Activated CD8-positive, alpha-beta memory T cell treated with anti-CD3 and anti-CD28 coated beads, Interleukin-2, amount 50 U/mL, for 4 hours (primary cell): ENCODE measurements at places on chromosomes 11 and 22.

- DNase-seq, result no peak
Measured at GRCh38 chr11:99383648-99384245, 363.0 kb downstream of the CNTN5 start.

DNA sequence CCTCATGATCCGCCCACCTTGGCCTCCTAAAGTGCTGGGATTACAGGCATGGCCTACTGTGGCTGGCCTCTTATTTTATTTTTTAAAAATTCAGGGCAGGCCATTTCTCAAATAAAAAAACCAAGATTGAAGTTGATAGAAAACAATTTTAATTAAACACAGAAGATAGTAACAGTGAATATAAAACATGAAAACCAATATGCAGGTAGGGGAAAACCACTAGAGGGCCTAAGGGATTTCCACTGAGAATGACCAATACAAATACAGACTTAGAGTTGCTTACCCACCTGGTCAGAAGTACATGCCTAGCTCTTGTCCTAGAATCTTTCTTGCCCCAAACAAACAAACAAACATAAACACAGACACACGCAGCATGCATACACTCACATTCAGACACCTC, 1.7 kb upstream of the RTCB start:
- no peak for DNase-seq

GRCh38 chr11:120929090-120929489, 94.8 kb upstream of the TBCEL start:
- no peak for DNase-seq

DNA sequence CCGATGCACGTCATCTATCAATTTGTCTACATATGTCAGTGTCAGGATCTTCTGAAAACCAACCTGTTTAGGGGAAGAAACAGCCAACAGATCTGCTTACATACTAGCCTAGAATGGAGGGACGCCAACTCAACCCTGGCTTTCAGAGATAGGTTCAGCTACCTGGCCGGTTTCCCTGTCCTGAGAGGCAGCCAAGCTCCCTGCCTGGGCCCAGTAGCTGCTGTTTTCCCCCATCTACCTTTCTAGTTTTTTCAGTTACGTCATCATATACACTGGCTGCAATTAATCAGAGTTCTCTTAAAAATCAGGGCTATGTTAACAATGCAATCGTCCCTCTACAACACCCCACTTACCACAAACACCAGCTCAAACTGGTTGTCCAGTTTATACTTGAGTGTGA, 1.0 kb downstream of the SRPRA start:
- DNase-seq, result no peak

DNA sequence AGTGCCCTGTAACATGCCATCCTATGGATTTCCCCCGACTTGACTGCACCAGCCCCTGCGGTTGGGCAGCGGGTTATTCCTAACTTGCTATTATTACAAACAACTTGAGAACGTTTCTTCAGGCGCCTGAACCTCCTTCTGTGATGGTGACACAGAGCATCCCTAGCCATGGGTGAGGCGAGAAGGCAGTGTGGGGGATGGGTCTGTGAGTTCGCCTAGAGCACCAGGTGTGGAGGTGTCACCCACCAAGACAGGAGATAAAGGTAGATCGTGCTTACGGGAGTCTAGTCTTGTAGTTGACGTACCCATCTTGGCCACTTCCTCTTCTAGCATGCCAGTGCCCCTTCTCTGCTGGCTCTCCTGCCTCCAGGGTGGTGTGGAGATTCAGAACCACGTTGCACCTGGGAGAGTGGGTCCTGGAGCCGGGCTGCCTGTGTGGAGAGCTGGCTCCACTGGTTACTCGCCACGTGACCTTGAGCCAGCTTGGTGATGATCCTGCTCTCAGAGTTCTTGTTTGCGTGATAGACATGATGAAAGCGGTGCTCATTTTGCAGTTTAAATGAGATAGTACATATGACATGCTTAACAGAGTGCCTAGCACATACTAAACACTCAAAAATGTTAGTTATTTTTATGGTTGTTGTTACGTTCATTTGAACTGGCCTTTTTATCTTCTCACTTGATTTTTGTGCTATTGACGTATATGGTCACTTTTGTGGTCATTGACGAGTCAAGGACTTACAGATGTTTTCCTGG, 37.8 kb downstream of the TBC1D22A start:
- no peak for DNase-seq

GRCh38 chr22:45786726-45787125, 115.1 kb downstream of the ATXN10 start:
- no peak for DNase-seq

DNA sequence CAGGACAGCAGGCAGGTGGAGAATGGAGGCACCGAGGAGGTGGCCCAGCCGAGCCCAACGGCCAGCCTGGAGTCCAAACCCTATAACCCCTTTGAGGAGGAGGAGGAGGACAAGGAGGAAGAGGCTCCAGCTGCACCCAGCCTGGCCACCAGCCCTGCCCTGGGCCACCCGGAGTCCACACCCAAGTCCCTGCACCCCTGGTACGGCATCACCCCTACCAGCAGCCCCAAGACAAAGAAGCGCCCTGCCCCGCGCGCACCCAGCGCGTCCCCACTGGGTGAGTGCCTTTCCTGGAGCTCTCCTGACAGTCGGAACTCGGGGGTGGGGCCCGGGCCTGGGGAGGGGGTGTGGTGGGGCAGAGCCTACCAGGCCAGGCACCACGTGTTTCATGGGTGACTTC, 19.7 kb downstream of the MICALL1 start:
- no peak for DNase-seq

DNA sequence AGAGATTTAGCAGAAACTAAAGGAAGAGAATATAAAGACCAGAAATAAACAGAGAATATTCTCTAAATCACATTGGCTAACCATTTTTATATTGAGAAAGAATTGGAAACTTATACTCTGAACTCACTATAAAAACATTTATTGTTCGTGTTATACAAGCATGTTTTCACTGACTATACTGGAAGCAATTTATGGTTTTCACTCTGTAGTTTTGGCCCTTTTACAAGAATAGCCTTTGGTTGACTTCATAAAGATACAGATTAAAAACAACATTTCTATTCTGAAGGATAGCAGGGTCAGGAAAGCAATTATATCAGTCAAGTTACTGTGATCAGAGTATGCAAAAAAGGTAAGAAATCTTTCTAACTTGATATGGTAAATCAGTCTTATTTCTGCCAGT, 965.7 kb upstream of the FAT3 start:
- no peak for DNase-seq

GRCh38 chr22:32574411-32574810, 99.8 kb downstream of the FBXO7 start:
- DNase-seq, result no peak

GRCh38 chr11:80282643-80283042, 841.8 kb upstream of the TENM4 start:
- no peak for DNase-seq

DNA sequence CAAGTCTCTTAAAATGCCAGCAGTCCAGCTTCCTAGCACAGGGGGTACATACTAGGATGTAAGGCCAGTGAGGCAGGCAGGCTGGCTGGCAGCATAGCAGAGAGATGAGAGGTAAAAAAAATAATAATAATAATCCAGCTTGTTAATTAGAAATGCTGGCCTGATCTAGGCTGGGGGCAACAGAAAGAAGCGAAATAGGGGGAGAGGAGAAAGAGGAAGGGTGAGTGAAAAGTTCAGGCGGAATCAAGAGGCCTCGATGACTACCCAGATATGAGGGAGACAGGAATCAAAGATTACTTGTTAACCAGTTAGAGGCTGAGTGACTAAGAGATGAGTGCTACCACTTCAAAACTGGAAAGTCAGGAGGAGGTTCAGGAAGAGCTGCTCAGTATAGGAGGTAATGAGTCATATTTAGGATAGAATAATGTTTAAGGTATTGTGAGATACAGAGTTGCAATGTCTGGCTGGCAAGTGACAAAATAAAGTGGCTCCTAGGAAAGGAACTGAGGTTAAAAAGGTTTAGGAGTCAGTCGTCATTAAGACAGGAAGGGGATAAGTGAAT, 2.8 kb downstream of the ALKBH8 start:
- DNase-seq, result no peak

DNA sequence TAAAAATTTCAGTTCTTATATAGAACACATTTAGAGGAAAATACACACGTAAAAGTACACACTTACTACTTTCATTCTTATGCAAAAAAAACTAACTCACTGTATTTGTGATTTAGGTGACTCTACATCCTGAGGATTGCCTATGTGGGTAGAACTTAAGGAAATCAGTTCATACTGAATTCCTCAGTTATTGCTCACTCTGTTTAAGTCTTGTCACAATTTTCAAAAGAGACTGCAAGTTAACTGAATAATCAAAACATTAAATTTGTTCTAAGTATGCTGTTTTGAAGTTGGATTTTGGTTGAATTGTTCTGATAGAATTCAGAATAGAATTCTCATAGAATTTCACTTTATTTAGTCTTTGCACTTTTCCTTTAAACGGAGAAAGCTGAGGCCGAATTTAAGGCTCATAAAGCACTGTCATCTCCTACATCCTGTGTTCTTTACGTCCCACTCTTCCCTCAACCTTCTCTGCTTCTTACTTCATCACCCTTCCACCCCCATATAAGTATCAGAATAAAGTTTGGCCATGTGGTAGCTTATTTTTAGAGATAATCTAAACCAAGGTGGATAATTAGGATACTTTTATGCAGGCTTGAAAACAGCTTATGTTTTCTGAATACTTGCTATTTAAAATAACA, 59.8 kb downstream of the APOL5 start:
- no peak for DNase-seq

DNA sequence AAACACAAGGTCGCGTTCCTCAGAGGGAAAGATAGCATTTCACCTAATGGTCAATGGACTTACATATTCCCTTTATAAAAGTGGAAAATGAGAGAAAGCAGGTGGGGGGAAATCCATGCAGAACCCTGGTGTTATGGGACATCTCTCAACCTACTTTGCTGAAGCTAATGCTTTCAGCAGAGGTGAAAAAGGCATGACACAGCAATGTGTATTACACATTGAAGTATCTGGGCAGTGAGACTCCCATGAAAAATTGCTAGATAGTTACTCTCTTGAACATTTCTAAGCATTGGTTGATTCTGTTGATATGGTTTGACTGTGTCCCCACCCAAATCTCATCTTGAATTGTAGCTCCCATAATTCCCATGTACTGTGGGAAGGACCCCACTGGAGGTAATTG, 60.0 kb upstream of the PICALM start:
- DNase-seq, result no peak

GRCh38 chr11:56474729-56475235, 1.6 kb upstream of the OR5M3 start:
- DNase-seq, result no peak

DNA sequence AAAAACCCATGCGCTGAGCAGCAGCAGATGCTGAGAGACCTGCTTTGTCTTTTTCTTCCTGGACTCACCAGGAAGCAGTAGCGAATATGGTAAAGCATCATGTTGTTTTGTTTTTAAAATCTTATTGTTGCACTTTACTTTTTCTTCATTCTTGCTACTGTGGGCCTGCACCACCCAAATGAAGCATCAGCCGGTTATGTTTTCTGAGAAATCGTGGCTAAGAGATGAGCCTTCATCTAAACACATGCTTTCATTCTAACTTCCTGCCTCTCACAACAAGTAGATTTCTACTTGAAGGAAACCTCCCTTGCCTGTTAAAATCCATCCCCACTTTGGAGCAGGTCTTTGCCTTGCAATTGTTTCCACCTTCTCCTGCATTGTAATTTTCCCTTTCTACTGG, 1025.9 kb downstream of the NTM start:
- DNase-seq, result no peak

DNA sequence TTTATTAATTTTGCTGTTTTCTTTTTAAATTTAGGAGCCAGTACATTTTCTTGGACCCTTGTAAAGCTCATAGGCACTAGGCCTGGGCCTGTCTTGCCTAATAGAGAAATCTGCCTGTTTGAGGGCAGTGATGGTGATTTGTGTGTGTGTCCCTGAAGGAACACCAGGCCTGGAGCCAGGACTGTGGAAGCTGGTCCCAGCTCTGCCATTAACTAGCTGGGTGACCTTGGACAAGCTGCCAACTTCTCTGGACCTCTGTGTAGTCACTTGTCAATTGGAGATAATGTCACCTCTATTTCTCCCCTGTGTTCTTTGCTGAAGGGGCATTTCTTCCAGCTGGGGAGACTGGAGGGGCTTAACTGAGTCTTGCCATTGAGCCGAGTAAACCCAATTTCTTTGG, 16.0 kb upstream of the FTH1 start:
- no peak for DNase-seq

GRCh38 chr11:55847453-55847852, 8.9 kb downstream of the OR5D16 start:
- no peak for DNase-seq

GRCh38 chr11:43988040-43988817, 45.8 kb downstream of the C11orf96 start:
- no peak for DNase-seq

- DNase-seq, result no peak
Measured at GRCh38 chr11:65539744-65540289, 14.9 kb downstream of the SCYL1 start.

DNA sequence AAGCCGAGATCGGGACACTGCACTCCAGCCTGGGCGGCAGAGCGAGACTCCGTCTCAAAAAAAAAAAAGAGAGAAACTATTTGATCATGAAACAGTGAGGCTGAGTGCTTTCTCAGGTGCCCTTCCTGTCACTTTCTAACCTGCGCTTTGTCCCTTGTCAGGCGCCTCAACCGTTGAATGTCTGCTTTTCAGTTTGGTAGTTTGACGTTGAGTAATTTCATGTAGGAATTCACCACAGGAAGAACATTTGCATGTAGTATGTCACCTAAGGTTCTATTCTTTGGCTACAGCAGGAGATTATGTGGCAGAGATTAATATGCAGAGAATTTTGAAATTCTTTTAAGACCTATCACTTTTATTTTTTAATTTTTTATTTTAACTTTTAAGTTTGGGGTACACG, 57.2 kb downstream of the PPFIA1 start:
- DNase-seq, result no peak

DNA sequence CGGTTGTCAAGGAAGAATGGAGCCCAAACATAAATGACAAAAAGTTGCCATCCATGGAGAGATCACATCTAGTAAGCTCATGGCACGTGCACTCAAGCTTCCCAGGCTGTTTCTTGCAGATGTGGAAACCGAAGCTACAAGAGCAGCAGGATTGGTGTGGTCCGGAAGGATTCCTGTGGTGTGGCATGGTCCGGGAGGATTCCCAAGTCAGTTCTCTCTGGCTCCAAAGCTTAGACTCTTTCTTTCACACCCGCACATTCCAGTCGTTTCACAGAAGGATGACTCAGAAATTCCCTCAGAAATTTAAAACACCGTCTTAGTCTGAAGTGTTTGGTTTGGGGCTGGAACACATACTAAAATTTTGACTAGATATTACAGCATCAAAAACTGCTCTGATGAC, 78.0 kb upstream of the DRD2 start:
- no peak for DNase-seq

GRCh38 chr22:21650280-21650679, 8.2 kb downstream of the SDF2L1 start:
- DNase-seq, result no peak

- DNase-seq, result no peak
Measured at GRCh38 chr22:25021409-25021808, 68.9 kb downstream of the KIAA1671 start.
